ENCODE measurements at places on chromosomes 1 and 21.

DNA sequence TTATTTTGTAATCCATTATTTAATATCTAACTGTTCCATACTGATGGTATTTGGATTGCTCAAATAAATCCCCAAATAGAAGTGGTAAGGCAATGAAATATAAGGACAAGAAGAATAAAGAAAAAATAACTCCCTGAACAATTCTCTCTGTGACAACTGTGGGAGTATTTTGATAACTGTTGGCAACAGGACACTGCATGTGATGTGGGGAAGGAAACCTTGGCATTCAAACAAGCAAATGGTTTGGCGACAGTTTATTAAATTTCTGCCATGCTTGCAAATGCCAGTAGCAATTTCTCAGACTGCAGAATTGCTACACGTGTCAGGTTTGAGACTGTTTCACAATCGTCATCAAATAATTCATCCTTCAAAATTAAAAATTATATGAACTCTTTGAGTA, 8.6 kb upstream of the MRPL39 start:
- DNase-seq, result no peak

DNA sequence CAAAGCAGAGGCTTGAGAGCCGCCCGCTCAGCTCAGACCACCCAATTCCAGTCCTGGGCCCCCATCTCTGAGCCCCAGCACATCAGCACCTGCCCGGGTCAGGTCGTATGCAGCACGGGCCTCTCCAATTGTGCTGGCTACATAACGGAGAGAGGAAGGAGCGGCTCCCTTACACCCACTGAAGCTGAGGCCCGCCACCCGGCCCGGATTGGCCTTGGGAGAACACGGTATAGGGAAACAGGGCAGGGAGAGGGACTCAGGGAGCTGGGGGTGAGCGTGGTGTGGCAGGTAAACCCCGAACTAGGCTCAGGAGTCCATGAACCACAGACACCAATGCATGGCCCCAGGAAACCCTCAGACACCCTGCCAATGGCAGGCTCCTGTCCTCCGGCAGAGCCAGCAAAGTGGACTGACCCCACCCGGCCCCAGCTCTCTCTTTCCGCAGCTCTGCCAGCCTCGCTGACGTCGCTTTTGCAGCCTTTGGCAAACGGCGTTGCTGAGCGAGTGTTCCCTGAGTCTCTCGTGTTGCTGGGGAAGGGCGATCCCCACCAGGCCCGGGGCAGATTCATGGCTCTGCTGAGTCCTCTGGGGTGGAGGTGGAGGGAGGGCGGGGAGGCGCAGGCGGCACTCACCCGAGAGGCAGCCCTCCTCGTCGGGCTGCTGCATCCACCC, 16.5 kb downstream of the MEGF6 start:
- no peak for DNase-seq

GRCh38 chr1:235907187-235907896, 40.6 kb upstream of the LYST start:
- DNase-seq, result no peak

DNA sequence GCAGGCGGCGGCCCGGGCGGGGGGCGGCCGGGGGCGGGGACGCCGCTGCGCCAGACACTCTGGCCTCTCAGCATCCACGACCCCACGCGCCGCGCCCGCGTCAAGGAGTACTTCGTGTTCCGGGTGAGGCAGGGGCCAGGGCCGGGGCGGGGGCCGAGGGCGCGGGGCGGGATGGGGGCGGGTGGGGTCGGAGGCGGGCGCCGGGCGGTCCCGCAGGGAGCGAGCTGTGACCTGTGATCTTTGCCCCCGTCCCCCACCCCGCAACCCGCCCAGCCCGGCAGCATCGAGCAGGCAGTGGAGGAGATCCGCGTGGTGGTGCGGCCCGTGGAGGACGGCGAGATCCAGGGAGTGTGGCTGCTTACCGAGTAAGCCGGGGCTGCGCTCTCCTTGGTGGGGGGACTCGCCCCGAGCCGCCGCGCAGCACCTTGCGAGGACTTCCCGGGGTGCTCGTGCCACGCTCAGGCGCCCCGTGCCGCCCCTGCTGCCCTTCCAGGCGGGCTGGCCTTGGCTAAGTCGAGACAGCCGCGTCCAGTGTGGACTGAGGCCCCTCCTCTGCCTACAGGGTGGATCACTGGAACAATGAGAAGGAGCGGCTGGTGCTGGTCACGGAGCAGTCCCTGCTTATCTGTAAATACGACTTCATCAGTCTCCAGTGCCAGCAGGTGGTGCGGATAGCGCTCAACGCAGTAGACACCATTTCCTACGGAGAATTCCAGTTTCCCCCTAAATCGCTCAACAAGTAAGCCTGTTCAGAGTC, 514 bp downstream of the TPRG1L start:
- DNase-seq, result no peak

GRCh38 chr1:57741521-57741920, 317.7 kb upstream of the DAB1 start:
- no peak for DNase-seq

DNA sequence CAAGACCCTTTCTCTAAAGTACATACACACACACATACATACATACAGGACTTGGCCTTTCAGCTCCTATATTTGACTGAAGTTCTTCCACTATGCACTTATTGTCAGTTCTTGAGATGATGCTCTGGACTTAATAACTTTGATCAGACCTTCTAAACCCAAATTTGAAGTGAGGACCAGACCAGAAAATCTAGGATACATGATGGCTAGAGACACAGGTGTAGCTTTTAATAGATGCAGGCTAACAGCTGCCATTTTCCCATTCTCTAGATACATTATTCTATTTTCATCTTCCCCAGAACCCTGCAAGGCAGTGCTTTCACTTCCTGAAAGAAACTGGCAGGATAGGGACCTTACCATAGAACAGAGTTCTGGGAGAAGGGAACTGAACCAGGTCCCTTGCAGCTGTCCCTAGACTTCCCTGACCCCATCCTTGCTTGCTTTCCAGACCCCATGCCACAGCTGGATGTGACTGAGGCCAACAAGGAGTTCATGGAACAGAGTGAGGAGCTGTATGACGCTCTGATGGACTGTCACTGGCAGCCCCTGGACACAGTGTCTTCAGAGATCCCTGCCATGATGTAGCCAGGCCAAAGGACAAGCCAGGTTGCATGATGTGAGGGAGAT, 14.9 kb upstream of the RAB42 start:
- DNase-seq, result no peak

DNA sequence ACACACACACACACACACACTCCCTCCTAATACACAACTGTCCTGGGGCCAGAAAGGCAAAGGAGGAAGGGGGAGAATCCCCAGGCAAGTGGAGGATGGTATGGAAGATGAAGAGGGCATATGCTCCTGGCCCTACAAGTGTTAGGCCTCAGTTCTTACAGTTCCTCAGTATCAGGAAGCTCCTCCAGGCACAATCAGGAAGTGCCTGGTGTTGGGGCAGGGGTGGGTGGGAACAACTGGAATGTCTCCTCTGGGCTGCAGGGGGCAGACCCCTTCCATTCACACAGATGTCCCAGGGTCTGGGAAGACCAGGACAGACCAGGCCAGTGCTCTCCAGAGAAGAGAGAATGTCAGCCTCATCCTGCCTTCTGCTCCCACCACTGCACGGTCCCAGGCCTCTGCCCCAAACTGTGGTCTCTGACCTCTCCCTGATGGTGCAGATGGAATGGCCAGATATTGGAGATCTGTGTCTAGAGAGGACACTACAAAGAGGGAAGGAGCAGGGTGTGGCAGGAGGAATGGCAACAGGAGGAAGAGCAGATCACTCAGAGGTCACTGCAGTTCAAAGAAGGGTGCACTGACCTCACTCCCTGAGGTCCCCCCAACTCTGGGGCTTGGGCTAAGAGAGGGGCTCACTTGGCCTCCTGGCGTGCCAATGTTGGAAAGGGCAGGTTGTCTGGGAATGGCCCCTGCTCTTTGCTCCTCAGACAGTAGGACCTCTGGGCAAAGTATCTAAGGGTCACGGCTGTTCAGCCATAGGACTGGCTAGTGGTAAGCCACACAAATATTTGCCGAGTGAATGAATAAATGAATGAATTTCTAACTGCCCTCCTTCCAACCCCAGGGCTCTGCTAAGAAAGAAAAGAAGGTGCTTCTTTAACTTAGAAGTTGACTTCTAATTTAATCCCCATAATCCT, 2.5 kb upstream of the DENND2D start:
- no peak for DNase-seq

- DNase-seq, result no peak
Observed at GRCh38 chr1:236491469-236492136, 32.2 kb upstream of the LGALS8 start.
